Activated naive CD4-positive, alpha-beta T cell treated with anti-CD3 and anti-CD28 coated beads, Interleukin-2, amount 50 U/mL, for 16 hours (primary cell): ENCODE measurements at places on chromosomes 7 and 10.

DNA sequence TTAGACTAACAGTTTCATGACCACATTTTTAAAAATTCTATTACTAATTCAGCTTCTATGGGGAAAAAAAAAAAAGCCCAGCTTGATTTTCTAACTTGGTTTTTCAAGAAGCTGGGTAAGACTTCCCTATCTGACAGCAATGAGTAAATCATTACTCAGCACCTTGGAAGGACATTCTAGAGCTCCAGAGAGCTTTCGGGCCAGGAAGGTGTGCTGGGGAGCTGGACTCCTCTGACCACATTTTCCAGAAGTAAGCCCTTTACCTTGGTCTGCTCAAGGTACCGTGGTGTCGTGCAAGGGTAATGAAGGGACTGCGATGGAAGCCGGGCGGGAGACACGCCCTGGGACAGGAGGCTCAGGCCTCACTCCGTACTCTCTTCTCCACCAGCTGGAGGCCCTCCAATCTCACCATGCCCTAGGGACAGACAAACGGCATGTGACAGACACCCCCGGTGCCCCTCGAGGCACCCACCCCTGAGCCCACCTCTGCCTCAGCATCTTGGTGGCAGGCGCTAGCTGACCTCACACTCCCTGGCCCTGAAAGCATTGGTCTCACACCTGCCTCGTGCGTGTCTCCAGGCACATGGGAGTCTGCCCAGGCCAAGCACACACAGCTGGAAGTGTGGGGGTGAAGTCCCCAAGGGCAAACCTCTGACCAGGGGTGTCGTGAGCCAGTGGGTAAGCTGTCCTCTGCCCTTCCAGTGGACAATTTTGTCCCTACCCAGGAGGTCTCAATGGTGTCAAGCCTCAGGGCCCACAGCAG is 152.1 kb downstream of the OAT start:
- DNase-seq = no peak

DNA sequence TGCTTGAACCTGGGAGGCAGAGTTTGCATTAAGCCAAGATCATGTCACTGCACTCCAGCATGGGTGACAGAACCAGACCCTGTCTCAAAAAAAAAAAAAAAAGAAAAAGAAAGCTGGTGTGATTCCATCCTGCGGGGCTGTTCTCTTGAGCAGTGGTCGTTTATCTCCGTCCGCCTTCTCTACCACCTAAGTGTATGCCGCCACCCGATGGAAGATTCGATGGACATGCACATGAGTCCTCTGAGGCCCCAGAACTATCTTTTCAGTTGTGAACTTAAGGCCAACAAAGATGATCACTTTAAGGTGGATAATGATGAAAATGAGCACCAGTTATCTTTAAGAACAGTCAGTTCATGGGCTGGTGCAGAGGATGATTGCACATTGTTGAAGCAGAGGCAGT is 65.7 kb downstream of the ABRAXAS2 start:
- DNase-seq = no peak

DNA sequence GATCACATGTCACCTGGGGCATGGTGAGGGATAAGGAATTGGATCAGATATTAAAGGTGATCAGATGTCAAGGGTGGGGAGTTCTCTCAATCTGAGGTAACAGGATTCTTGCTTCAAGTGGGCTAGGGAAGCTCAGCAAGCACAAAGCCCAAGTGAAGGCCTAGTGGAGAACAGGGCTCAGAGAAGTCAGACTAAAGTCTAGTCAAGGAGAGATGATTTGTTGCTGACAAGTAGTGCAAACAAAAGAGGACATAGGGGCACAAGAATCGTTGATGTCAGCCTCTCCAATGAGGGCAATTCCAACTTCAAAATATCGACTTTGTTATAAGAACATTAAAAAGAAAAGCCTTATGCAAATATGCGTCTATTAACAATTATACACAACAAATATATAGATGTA is 852.8 kb upstream of the CELF2 start:
- no peak for DNase-seq

DNA sequence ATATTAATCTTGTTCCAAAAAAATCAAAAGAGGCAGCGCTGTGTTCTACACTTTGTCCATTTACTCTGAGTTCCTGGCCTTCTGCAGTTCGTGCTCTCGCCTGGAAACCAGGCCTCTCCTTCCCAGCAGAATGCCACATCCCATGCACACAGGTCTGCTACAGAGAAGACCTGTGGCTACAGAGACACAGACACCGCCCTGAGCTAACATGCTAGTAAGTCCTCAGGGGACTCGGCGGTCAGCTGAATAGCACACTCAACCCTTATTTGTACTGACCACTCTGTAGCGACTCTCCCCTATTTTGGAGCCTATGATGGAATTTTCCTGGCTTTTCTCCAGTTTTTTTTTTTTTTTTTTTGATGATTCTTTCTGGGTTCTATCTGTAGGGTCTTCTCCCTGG is 12.8 kb downstream of the CREB3L2 start:
- no peak for DNase-seq

GRCh38 chr7:74476626-74477025 is 22.9 kb downstream of the GTF2IRD1 start:
- DNase-seq = no peak

- peak; percentile 29 for DNase-seq
These were observed 6.9 kb downstream of the ATP5MF start for GRCh38 chr7:99459087-99459486.

DNA sequence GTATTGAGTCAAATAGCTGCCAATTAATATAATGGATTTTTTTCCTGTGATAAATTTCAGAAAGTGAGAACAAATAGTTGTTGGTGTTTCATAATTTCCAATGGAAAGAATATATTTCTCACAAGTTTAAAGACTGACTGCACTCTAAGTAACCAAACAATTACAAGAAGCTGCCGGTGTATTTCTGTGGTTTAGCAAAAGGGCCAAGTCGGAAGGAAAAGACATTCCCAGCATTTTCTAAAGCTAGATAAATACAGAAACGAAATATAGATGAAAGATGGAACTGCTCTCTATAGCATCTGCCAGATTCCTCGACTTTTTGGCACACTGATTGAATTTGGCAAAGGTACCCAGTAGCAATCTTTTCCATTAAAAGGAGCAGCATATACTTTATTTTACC is 92.7 kb upstream of the MKX start:
- no peak for DNase-seq

- no peak for DNase-seq
These were observed 26.6 kb downstream of the RPP38 start for GRCh38 chr10:15123749-15124184.

GRCh38 chr10:122779924-122780323 is 65.7 kb downstream of the CUZD1 start:
- no peak for DNase-seq

DNA sequence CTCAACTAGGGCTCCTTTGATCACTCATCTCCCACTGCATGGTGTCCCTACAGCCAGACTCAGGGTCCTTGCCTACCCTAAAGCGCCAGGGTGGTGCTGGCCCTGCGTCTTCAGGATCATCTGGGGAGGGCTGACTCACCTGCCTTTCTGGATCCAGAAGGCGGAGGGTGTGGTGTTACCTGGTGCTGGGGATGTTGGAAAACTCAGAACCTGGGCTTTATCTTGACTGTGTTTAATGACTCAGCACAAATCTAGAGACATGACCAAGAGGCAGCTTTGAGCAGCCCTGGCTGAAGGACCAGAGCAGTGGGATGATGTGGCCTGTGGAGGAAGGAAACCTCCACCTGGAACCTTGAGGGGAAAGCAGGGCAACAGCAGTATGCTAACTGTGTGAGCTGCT is 96.5 kb downstream of the GRK5 start:
- no peak for DNase-seq

DNA sequence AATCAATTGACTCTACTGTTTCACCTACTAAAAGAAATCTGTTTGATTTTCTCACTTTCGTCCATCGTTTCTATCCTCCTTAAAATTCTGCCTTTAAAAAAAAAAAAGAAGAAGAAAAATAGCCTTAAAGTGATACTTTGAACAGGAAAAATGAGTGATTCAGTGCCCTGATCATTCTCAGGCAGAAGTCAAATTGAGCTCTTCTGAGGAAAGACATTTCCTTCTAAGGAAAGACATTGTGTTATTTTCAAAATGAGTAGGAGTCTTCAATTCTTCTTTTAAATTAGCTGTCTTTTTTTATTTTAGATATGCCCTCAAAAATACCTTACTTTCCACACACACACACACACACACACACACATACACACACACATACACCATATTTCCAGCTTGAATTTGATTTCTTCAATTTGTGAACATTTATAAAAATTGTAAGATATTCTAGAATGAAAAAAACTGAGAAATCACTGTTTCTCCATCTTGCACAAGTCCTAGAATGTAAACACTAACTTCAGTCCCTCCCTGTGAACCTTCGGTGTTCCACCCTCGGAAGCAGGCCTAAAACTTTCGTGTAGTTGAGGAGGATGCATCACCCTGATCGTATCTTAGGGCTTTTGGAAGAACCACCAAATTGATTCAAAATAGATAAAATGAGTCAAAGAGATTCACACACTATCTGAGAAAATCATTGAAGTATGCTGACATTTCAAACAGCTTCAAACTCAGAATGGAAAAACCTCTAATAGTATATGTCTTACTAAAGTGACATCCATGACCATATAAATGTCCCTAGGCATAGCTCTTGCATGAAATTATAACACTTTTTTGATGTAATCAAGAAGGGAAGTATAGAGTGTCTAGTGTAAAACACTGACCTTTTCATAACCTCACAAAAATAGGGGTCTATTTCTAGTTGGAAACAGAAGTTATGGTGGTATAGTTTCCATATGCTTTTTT is 270.8 kb downstream of the GATA3 start:
- DNase-seq = no peak

DNA sequence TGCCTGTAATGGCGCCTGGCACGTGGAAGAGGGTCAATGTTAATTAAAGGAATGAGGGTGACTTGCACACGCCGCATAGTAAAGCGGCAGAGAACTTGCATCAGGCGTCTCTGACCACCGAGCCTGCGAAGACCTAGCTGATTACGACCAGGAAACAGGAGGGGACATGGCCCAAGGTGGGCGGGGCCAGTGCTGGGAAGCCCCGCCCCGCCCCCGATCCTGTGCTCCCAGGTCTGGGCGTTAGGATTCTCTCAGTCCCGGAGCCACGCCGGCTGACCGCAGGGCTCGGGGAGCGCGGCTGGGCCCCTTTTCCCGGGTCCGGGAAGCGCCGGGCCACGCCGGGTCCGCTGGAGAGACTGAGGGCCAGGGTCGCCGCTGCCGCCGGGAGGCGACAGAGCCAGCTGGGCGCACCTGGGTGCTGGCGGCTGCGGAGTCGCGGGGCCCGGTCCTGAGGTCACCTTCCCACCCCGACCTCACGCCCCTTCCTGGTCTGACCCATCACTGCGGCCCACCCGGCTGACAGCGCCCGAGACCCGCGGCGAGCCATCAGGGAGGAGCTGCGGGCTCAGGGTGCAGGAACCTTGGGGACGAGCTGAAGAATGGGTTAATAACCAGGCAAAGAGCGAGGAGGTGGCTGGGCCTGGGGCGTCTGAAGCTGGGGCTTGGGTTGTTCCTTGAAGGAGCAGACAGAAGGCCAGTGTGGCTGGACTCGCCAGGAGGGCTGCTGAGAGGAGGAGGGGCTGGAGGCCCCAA is 23.0 kb upstream of the GRID1 start:
- peak; percentile 29 for DNase-seq

- no peak for DNase-seq
These were observed 321.8 kb downstream of the TCERG1L start for GRCh38 chr10:130989670-130990232.

DNA sequence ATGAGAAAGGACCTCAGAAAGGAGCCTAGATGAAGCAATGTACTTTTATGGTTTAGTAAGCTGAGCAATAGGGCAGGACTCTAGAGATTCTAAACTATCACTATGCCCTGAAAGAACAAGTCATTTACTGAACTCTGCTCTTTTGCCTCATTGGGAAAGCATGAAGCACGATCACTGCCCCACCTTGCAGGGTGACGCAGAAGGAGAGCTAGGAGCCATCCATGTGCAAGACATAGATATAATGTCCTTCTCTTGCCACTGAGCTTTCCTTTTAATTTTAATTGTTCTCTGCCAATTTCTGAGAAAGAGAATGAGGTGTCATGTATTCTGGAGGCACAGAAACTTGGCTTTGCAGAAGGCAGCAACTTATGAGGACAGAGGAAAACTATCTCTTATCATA is 108.3 kb downstream of the SORCS1 start:
- DNase-seq = no peak

GRCh38 chr7:147541261-147541660 is 1049.3 kb upstream of the C7orf33 start:
- DNase-seq = no peak

GRCh38 chr7:148084138-148084537 is 506.4 kb upstream of the C7orf33 start:
- no peak for DNase-seq

- no peak for DNase-seq
These were observed 385.4 kb upstream of the ANKRD30A start for GRCh38 chr10:36739884-36740445.

GRCh38 chr7:103447073-103447960 is 1.3 kb upstream of the SLC26A5 start:
- DNase-seq = peak; percentile 26

- no peak for DNase-seq
These were observed 32.2 kb upstream of the CUBN start for GRCh38 chr10:17161775-17162174.

DNA sequence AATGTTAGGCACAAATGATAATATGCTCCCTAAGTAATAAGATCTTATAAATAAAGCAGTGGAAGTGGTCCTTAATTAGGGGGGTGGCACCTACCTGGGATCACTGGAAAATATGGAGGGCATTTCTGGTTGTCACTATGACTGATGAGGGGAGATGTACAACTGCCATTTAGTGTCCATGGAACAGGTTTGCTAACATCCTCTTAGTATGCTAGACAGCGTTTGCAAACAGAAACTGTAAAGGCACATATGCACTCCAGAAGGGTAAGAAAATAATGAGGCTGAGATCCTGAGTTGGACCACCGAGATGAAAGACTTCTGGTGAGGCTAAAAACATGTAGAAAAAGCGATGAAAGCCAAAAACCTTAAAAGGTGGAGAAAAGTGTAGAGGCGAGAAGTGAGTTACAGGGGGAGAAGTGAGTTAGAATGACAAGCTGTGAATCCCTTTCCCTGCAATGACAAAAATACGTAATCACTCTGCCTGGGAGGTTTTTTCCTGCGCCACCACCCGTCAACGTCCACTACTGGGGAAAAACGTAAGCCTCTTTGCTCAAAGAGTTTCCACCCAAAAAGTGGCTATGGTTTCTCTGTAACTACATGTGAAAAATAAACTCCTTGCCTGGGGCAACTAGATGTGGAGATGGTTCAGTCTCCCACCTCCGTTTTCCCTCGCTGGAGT is 767 bp downstream of the KRIT1 start:
- no peak for DNase-seq
